ENCODE measurements at places on chromosomes 1 and 21.

- DNase-seq, result no peak
Measured at GRCh38 chr1:11071463-11072215, 11.8 kb upstream of the SRM start.

DNA sequence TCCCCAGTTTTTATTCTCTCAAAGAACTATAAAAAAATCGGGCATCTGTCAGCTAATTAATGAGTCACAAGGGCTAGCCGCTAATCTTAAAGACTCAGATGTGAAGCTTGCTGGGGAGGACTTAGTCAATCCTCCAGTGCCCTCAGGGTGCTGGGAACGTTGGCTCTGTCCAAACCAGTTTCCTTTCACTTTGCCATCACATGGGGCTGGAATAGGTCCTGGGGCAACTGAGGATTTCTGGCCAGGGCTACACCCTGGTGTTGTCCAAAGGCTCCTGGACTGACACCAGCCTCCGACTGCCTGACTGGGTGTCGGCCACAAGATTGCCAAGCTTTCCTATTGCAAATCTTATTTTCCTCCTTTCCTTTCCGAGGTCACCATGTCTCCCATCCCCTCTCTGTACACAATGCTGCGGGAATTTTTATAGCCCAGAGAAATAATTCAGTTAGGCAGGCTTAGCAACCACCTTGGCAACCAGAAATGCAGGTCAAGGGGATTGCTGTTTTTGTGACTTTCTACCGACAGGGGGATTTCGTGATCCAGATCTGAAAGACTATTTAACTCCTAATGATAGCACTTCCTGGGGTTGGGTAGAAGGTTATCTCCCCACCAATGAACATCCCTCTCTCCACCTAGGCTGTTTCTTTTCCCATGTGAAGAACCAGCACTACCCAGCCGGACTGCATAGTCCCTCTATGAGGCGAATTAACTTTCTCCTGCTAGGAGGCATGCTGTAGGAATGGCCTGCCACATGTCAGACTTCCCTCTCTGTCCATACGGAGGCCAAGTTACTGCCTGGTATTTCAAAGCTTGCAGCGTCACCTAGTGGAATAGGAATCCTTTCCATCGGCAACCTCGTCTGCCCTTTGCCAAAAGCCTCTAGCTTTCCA is 29.9 kb upstream of the CTBS start:
- peak; percentile 86 for DNase-seq

DNA sequence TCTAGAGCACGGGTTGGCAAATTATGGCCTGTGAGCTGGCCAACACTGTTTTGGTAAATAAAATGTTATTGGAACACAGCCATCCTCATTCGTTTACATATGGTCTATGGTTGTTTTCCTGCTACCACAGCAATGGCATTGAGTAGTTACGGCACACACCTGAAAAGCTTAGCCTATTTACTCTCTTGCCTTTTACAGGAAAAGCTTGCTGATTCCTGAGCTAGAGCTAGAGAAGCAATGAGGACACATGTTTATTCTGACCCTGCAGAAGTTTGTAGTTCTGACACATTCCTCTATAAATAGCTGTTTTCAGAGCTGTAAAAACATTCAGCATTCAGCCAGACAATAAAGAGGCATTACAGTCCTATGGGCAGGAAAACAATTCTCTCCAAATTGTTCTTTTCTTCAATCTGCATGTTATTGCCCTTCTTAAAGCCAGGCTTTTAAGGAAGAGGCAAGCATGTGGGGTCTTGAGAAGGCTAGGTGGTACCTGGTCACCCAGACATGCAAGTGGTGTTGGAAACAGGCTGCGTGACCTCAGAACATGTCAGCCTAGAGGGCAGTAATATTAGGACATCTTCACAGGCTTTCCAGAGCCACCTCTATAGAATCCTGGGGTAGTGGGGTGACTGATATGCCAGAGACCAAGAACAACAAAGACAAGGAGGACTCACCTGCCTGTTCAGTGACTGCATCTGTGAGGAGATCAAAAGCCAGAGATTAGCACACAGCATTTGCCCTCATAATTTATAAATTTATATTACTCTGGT is 1.6 kb downstream of the FCRL2 start:
- no peak for DNase-seq

DNA sequence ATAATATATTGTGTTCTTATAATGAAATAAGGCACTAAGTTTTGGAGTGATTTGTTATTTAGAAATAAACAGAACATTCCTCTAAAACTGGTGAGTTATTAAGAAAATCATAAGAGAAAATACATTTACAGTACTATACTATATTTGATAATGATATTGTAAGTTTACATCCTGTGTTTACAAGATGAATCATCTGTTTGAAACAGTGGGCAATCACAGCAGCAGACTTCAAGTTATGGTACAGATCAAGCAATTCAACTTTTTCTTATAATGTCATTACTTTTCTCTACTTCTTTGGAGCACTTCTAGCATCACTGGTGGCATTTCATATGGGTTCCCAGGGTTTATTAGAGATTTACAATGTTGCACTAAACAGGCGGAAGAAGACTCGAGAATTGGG is 86.5 kb upstream of the BRINP3 start:
- DNase-seq, result no peak

DNA sequence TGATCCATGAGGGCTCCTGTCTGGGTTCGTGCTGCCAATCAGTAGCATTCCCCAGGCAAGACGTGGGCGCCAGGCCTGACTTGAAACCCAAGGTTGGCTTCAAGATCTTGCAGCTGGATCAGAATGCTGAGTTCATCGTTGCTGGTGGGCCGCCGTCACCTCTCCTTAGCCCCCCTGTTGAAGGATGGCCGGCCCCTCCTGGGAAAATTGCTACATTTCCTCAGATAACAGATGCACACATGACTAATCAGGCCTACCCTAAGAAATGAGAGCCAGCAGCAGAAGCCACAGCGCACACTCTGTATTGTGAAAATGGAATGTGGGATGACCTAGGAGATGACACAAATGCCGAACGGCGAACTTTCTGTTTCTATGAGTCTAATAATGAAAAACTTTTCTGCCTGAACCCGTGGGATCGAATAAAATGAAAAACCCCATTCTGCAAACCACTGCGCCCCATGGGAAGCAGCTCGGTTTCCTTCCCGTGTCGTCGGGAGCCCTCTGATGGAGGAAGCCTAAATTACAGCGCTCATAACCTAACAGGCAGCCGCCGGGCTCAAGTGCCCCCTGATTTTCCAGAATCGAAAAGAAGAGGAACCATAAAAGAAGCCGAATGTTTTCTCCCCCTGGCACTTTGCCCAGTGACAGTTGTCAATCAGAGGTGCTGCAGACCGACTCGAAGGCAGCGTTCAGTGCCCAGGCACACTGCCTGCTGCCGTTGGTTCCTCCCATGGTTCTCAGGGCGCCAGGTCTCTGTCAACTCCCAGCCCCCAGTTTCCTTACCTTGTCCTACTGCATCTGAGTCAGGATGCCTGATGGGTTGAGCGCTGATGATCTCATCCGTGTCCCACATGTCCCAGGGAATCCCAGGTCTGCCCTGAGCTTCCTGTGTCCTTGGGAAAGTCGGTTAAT is 38.2 kb upstream of the H6PD start:
- DNase-seq, result peak; percentile 52

- no peak for DNase-seq
Measured at GRCh38 chr1:16191916-16192546, 20.4 kb downstream of the ARHGEF19 start.

GRCh38 chr1:8154621-8155052 is 128.5 kb upstream of the ERRFI1 start:
- DNase-seq, result no peak

DNA sequence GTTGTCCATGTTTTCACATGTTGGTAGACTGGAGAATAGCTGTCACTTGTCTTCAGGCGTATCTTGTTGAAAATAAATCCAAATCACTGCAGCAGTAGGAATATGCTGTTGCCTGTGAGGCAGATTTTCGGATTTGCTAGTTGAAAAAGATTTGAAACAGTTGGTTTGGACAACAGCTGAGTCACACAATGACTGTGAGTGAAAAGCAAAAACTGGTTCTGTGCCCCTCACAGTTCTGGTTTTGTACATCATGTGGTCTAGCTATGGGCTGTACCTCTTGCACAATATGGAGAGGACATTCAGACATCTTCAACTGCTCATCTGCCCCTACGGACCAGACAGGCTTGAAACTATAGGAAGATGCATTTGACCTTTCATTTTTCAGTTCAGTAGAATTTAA is 1.8 kb downstream of the ARF1 start:
- DNase-seq, result peak; percentile 67

GRCh38 chr1:41356752-41357151 is 4.5 kb upstream of the FOXO6 start:
- DNase-seq, result no peak

Data from GM04504 (cell line).